MCF 10A (cell line): ENCODE measurements at places on chromosomes 3 and 15.

- H3K4me1 ChIP-seq: no peaks in the 10 kb centered on the region
- no peaks in the 10 kb centered on the region for H3K36me3 ChIP-seq
- no peaks in the 10 kb centered on the region for H3K27me3 ChIP-seq
- H3K27ac ChIP-seq: no peak overlapping the region
These were observed 28.4 kb upstream of the SLC2A2 start for GRCh38 chr3:171054921-171055320.

DNA sequence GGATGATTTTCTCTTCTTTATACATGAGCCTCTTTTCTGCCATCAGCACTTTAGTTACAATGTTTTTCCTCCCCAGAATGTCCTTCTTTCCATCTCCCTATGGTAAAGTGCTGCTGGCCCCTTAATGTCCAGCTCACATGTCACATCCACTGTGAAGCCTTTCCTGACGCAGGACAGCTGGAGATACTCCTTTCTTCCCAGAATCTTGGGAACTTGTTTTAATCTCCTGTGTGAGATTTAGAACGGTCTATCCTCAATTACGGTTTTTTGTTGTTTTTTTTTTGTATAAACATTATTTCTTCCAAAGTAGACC is 147.7 kb upstream of the TSC22D2 start:
- no peak overlapping the region for H3K27ac ChIP-seq
- peaks cover 4% of the 10 kb centered on the region for H3K4me1 ChIP-seq
- no peak overlapping the region for H3K4me3 ChIP-seq
- H3K36me3 ChIP-seq: no peaks in the 10 kb centered on the region
- H3K27me3 ChIP-seq: no peaks in the 10 kb centered on the region

- no peaks in the 10 kb centered on the region for H3K36me3 ChIP-seq
- H3K27ac ChIP-seq: no peak overlapping the region
- no peaks in the 10 kb centered on the region for H3K27me3 ChIP-seq
- no peak overlapping the region for H3K4me3 ChIP-seq
- H3K4me1 ChIP-seq: peaks cover 6% of the 10 kb centered on the region
These were observed 192.7 kb upstream of the HES1 start for GRCh38 chr3:193943200-193943599.

- no peak overlapping the region for H3K27ac ChIP-seq
- no peak for DNase-seq
- no peak overlapping the region for H3K4me3 ChIP-seq
These were observed 46.7 kb downstream of the MESD start for GRCh38 chr15:80942746-80943565.

DNA sequence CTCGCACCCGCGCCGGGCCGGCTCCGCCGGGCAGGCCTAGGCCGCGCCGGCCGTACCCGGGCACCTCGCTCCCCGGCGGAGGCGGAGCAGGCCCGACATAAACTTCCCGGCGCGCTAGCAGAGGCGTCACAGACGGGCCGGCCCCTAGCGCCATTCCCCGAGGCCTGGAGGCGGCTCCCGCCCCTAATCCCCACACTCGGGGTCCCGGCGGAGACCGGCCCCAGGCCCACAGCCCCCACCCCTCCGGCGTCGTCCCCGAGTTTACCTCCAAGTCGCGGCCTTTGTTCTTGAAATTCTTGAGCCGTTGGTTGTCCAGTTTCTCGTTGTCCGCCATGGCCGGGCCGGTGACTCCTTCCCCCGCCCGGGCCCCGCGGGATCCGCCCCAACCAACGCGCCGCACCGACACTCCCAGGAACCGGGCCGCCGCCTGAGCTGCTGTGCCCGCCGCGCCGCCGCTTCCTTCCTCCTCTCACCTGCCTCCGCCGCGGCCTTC is 376 bp downstream of the KPNA4 start:
- peaks cover 35% of the 10 kb centered on the region for H3K4me1 ChIP-seq
- H3K4me3 ChIP-seq: peak overlapping the region; percentile 96
- no peaks in the 10 kb centered on the region for H3K36me3 ChIP-seq
- DNase-seq: peak; percentile 73

- H3K4me3 ChIP-seq: peak overlapping the region; percentile 68
- H3K36me3 ChIP-seq: peaks cover 10% of the 10 kb centered on the region
- H3K27me3 ChIP-seq: no peaks in the 10 kb centered on the region
These were observed 1.5 kb upstream of the SKIL start for GRCh38 chr3:170355738-170356595.

DNA sequence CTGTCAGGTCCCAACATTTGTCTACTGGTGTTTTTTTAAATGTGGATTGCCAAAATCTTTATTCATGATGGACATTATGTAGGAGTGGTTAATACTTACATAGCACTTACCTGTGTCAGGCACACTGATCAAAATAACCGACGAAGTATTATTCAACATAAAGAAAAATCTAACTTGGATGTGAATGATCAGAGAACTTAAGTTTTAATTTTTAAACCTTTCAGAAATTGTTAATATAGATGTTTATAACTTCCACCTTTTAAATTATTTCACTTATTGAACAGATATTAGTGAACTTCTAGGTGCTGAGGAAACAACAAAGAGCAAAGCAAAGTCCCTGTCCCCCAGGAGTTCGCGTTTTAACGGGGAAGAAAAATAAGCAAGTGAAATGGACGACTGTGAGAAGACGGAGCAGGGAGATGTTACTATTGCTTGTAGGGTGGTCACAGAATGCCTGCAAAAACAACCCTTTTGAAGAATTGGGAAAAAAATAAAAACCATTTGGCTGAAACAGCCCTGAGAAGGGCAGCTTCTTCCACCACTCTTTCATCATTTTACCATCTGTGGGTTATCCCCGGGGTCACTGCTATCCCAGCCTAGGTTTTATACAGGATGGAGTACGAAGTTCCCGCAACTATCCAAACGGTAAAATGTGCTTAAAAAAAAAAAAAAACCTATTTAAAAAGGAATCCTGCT is 915 bp upstream of the APH1B start:
- H3K27me3 ChIP-seq: no peaks in the 10 kb centered on the region
- peak overlapping the region; percentile 78 for H3K4me3 ChIP-seq
- H3K36me3 ChIP-seq: peaks cover 11% of the 10 kb centered on the region
- H3K4me1 ChIP-seq: peaks cover 10% of the 10 kb centered on the region
- DNase-seq: no peak

- H3K4me1 ChIP-seq: peaks cover 28% of the 10 kb centered on the region
- peaks cover 4% of the 10 kb centered on the region for H3K36me3 ChIP-seq
- DNase-seq: peak; percentile 73
- H3K4me3 ChIP-seq: no peak overlapping the region
These were observed 43.9 kb downstream of the P3H2 start for GRCh38 chr3:190076601-190077394.

- no peaks in the 10 kb centered on the region for H3K27me3 ChIP-seq
- no peaks in the 10 kb centered on the region for H3K4me1 ChIP-seq
- peak; percentile 11 for DNase-seq
- no peak overlapping the region for H3K4me3 ChIP-seq
- H3K36me3 ChIP-seq: no peaks in the 10 kb centered on the region
- H3K27ac ChIP-seq: no peak overlapping the region
These were observed 95.1 kb upstream of the TMC3 start for GRCh38 chr15:81469154-81469553.

- H3K4me3 ChIP-seq: no peak overlapping the region
- no peaks in the 10 kb centered on the region for H3K4me1 ChIP-seq
- no peaks in the 10 kb centered on the region for H3K36me3 ChIP-seq
- H3K27me3 ChIP-seq: no peaks in the 10 kb centered on the region
These were observed 7.5 kb upstream of the CHMP2B start for GRCh38 chr3:87219611-87220010.

- DNase-seq: no peak
- H3K4me1 ChIP-seq: peaks cover 22% of the 10 kb centered on the region
- H3K4me3 ChIP-seq: no peak overlapping the region
- H3K27ac ChIP-seq: peak overlapping the region; percentile 7
- no peaks in the 10 kb centered on the region for H3K27me3 ChIP-seq
These were observed 41.0 kb downstream of the CTDSPL start for GRCh38 chr3:37902674-37903073.

DNA sequence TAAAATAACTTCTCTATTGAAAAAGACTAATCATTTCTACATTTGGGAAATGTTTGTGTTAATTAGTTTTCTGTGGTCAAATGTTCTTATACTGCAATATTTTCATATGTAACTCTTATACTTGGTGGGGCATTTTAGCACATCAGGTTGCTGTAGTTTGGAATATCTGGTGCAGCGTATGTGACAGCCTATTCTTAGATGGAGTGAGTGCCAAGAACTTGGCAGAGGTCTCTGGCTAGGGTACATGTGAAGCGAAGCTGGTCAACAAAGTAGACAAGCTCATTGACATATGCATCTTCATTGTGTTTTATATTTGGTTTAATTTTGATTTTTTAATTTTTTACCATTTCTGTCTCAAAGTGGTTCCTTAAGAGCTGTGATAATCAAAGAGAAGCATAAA is 53.2 kb downstream of the CHAC1 start:
- H3K4me3 ChIP-seq: no peak overlapping the region
- DNase-seq: no peak
- peaks cover 54% of the 10 kb centered on the region for H3K36me3 ChIP-seq
- H3K4me1 ChIP-seq: peaks cover 5% of the 10 kb centered on the region

GRCh38 chr15:72182673-72183072 is 14.9 kb downstream of the GRAMD2A start:
- no peak overlapping the region for H3K4me3 ChIP-seq
- H3K27me3 ChIP-seq: no peaks in the 10 kb centered on the region
- peak overlapping the region; percentile 90 for H3K27ac ChIP-seq
- DNase-seq: peak; percentile 92
- no peaks in the 10 kb centered on the region for H3K36me3 ChIP-seq

DNA sequence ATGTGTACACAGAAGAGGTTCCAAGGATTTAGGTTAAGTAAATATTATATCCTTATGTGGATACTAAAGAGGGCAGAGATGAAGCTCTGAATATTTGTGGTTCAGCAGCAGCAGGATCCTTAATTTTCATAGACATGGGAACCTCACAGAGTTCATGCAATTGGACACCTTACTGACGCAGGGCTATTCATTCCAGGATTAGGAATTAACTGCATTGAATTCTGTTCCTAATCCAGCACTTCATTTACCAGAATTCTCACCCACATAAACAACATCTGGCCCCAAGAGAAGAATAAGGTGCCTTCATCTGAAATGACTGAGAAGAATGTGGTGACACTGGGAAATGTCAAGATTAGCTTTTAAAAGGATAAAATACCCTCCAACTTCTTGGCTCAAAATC is 62.4 kb downstream of the ADAMTS9 start:
- H3K27ac ChIP-seq: no peak overlapping the region
- H3K4me1 ChIP-seq: no peaks in the 10 kb centered on the region
- no peak for DNase-seq
- no peaks in the 10 kb centered on the region for H3K36me3 ChIP-seq
- no peaks in the 10 kb centered on the region for H3K27me3 ChIP-seq

GRCh38 chr3:119598410-119599098 is 869 bp downstream of the PLA1A start:
- no peaks in the 10 kb centered on the region for H3K4me1 ChIP-seq
- H3K27me3 ChIP-seq: no peaks in the 10 kb centered on the region

DNA sequence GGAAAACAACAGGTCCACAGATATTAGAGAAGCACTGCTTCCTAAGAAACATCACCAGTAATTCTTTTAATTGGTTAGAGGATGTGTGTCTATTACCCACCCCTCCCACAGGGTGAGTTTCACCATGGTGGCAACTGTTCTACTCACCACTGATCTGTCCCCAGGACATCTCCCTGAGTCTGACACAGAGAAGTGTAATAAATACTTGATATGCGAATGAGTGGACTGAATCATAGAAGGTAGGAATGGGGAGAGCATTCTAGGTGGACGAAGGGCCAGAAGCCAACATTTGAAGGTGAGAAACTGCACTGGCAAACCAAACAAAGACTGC is 452.7 kb upstream of the PROK2 start:
- no peak overlapping the region for H3K27ac ChIP-seq
- H3K36me3 ChIP-seq: no peaks in the 10 kb centered on the region
- peaks cover 11% of the 10 kb centered on the region for H3K4me1 ChIP-seq
- H3K27me3 ChIP-seq: peaks cover 16% of the 10 kb centered on the region

- peaks cover 42% of the 10 kb centered on the region for H3K4me1 ChIP-seq
- no peaks in the 10 kb centered on the region for H3K27me3 ChIP-seq
- H3K4me3 ChIP-seq: peak overlapping the region; percentile 65
- H3K27ac ChIP-seq: peak overlapping the region; percentile 90
- peak; percentile 22 for DNase-seq
- peaks cover 12% of the 10 kb centered on the region for H3K36me3 ChIP-seq
These were observed 45.3 kb upstream of the VILL start for GRCh38 chr3:37945156-37945806.

GRCh38 chr3:171159024-171159821 is 132.7 kb upstream of the SLC2A2 start:
- no peak overlapping the region for H3K27ac ChIP-seq
- H3K4me1 ChIP-seq: peaks cover 6% of the 10 kb centered on the region
- no peaks in the 10 kb centered on the region for H3K36me3 ChIP-seq
- DNase-seq: no peak

DNA sequence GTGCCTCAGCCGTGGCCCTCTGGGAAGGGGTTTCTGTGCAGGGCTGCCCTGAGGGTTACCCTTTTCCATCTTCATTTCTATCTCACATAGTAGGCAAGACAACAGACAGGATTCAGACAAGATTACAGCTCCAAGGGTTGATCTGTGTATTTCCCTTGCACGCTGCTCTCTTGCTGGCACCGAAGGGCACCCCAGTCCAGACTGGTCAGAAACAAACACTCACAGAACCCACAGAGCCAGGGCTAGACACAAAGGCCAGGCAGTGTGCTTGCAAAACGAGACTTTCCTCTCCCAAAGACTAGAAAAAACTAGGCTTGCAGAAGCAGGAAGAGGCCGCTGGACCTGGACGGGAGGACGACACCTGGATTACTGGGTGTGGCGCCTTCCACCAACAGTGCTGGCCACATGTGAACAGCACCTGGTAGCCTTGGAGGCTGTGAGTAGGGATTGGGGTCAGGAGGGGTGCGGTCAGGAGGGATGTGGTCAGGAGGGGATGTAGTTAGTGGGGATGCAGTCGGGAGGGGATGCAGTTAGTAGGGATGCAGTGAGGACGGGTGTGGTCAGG is 96.8 kb downstream of the BDH1 start:
- H3K27ac ChIP-seq: no peak overlapping the region
- no peak for DNase-seq
- H3K4me1 ChIP-seq: peaks cover 11% of the 10 kb centered on the region
- no peaks in the 10 kb centered on the region for H3K27me3 ChIP-seq
- no peak overlapping the region for H3K4me3 ChIP-seq
